ENCODE measurements at places on chromosomes 16 and 17. TPM values are rescaled to one million over a fixed set of nuclear protein-coding genes. Genes with fewer than 3 reads are reported as not detected.

The ENO3 gene
- 20.2 TPM for total RNA-seq

The PLCD3 gene
- 54.5 TPM for total RNA-seq

The KLHL11 gene
- 19.1 TPM for total RNA-seq

The OR1G1 gene
- not detected for total RNA-seq

The STH gene
- total RNA-seq, result not detected

The HBA2 gene
- not detected for total RNA-seq

The METRN gene
- total RNA-seq, result 56.3 TPM

The WNT9B gene
- total RNA-seq, result not detected

The VAT1L gene
- total RNA-seq, result 1.1 TPM

The CDH8 gene
- total RNA-seq, result 0.42 TPM

DNA sequence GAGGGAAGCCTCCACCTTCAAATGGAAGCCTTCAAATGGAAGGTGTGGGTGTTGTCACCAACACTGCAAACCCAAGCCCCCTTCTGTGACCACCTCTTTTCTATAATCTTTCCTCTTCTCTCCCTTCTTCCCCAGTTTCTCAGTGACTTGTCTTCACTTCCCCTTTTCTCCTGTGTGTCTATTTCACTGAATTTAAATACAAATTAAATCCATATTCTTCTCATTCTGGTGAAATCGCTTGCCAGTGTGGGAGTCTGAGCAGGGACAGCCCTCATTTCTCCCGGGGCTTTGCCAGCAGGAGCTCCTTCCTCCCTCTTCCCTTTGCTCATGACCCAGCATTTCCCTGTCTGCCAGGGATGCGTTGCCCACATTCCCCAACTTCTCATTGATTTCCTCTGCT is 6.4 kb upstream of the ITGAX start:
- no peak for DNase-seq

GRCh38 chr16:79509211-79509631 is 91.3 kb downstream of the MAF start:
- DNase-seq, result no peak

GRCh38 chr16:19716183-19716582 is 1.8 kb downstream of the KNOP1 start:
- no peak for DNase-seq

DNA sequence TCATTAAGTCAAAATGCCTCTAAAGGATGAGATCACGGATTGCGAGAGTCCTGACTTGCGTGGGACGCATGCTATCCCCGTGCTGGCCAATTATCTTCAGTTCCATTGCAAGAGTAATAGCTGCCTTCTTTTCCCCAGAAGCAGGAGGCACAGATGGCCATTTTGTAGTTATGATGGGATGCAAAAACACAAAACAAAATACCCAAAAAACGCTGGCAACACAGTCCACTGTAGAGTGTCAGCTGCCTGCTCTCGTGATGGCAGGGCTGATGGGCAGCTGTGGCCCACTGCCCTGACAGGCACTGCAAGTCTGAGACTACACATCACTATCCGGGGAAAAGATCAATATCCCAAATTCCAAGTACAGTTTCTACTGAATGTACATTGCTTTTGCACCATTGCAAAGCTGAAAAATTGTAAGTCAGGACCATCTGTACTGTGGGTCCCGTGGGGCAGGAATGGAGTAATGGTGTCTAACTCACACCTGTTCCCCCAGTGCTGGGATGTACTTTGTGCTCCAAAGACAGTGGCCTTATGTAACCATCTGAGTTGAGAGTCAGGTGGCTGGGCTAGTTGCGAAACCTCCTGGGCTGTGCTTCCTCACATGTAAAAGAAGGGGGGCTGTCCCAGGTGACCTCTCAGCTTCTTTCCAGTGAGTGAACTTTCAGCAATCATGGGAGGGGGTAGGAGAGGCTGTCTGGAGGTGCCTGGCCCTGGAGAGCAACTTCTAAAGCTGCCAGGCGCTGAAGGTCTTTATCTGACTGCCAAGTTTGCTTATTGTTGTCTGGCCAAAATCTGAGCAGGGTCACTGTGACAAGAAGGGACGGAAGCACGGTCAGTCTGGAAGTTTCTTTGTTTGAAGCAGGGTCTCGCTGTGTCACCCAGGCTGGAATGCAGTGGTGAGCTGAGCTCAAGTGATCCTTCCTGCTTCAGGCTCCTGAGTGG is 4.7 kb downstream of the SLC47A1 start:
- DNase-seq, result peak; percentile 22

DNA sequence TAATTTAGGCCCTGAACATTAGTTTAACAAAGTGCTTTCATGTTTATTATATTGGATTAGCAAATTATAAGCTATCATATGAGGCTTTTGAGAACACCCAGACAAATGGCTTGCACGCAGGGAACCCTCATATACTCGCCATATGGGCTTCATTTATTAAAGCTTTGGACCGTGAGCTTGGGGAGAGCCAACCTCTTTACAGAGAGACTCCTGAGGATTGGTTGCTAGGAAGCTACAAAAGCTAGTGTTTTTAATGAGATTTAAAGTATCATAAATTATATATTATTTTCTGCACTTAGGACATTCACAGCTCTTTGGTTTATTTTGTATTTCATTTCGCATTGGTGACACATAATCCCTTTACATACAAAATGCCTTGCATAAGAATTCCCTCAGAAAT is 193.8 kb upstream of the TOX3 start:
- no peak for DNase-seq

GRCh38 chr17:339193-340061 is 13.2 kb downstream of the RPH3AL start:
- no peak for DNase-seq

DNA sequence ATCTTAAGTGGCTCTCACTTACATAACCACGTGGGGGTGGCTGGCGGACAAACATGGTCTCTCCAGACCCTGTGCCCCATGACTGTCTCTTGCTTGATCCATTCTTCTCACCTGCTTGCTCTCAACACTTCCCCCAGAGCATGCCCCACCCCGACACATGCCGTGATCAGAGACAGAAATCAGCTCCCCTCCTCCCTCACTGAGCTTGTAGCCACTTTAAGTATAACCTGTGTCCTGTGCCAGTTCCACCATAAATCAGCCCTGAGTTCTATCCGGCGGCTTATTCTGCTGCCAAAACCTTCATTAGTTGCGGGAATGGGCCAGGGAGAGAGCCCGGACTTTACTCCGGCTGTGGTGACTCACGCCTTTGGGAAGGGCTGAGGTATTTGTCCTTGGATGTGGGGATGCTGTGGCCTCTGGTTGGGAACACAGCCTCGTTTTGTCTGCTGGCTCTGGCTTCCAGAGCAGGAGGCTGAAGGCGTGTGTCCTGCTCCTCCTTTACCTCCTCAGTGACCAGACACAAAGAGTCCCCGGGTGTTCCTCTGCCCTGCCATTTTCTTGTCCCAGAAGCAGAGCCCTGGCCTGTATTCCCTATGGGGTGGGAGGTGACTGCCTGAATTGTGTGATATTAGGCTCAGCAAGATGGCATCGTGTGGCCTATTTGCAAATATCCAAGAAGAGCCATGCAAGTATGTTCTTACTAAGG is 21.1 kb downstream of the ANKRD40 start:
- DNase-seq, result peak; percentile 96

- DNase-seq, result no peak
These were observed 344.8 kb downstream of the SNX29 start for GRCh38 chr16:12321311-12321842.

GRCh38 chr17:80631142-80632045 is 86.8 kb downstream of the RPTOR start:
- DNase-seq, result no peak

GRCh38 chr16:62869837-62870236 is 833.6 kb upstream of the CDH8 start:
- no peak for DNase-seq

DNA sequence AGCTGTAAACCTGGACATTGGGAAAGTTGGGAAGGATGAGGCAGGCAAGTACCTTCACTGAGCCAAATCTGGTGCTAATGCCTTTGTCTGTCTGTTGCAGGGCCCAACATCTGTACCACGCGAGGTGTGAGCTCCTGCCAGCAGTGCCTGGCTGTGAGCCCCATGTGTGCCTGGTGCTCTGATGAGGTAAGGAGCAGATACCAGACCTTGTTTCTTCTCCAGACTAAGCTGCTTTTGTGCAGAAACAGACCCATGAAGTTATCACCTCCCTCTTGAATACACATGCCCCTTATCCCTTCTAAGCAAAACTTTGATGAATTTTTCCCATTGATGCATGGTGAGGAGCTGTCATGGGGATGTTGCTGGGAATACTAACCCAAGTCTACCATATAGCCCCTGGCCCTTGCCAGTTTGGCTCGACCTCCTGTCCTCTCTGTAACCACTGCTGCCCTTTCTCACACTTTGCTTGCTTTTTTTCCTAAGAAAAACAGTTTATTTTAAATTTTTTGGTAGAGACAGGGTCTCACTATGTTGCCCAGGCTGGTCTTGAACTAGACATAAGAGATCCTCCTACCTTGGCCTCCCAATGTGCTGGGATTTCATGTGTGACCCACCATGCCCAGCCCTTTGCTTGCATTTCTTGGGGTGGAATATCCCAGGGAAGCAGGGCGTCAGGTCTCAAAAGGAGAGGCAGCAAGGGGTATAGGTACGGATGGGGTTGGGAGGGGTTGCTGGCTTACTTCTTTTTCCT is 20.9 kb downstream of the ITGB3 start:
- no peak for DNase-seq

DNA sequence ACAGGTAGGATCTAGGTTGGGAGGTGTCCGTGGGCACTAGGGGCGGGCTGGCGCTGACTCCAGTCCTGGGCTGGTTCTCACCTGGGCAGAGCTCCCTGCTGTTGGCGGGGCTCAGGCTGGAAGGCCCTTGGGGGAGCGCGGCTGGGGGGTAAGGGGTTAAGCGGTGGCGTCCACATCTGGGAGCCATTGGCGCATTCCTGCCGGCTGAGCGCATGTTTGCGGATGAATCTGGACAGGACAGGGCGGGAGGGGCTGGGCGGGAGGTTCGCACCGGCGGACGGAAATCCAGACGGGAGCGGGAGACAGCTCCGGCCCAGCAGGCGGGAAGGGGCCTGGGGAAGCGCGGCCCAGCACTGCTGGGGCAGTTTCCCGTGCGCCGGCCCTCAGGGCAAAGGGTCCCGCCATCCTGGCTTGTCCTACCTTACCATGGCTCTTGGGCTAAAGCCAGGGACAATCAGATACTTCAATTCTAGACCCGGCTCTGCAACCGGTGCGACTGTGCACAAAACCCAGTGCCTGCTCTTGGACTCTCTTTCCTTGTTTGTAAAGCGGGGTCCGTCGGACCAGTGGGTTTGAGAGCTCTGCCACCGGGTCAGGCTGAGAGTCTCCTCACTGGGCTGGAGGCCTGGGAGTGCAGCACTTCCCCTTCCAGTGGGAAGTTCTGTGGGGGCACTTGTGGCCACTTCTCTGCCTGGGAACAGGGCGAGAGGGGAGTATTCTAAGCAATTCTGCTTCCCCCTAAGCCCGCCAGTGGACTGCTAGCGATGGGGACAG is 7.8 kb downstream of the RARA start:
- peak; percentile 70 for DNase-seq

- DNase-seq, result no peak
These were observed 9.8 kb upstream of the METTL9 start for GRCh38 chr16:21589551-21589950.

- DNase-seq, result peak; percentile 9
These were observed 193.9 kb upstream of the SOX9 start for GRCh38 chr17:71926746-71927398.

- no peak for DNase-seq
These were observed 72.9 kb upstream of the ZNF469 start for GRCh38 chr16:88309908-88310265.

- peak; percentile 94 for DNase-seq
These were observed 3.8 kb upstream of the TMEM100 start for GRCh38 chr17:55726440-55726839.

DNA sequence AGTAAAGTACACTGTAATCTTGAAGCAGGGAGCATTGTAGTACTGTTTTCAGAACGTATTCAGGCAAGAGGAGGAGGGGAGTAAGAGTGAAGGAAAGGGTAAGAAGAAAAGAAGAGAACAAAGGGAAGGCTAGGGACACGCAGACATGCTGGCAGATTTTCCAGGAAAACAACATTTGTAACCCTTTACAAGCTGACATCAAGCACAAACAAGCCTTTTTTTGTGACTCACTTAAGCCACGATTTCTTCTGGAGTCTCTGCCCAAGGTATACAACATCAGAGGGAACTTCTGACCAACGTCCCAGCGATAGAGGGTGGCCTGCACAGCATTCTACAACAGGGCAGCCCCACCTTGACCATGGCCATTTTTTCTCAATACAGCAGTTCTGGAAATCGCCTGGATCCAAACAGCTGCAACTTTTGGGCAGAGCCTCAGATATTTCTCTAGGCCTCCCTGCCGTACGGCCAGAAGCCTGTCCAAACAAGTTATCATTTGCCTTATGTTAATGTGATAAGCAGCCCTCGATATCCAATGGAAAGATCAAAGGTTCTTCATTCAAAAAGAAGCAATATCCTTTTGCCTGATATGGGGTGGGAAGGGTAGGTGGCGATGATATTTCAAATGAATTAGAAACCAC is 247.3 kb downstream of the ZFHX3 start:
- DNase-seq, result no peak

DNA sequence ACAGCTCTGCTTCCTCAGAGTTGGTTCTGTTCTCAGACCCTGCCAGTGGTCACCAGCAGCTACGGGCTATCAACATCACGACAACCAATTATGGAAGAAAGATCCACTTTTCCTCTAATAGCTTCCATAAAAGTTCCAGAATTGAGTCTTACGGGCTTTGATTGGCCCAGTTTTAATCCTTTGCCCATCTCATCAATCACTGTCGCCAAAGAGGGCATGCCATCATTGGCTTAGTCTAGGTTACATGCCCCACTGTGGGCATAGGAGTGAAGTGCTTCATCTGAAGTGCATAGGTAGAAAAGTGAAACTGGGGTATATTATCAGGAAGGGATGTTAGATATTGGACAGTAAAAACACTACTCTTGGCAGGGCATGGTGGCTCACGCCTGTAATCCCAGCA is 76.6 kb upstream of the DHX40 start:
- no peak for DNase-seq

DNA sequence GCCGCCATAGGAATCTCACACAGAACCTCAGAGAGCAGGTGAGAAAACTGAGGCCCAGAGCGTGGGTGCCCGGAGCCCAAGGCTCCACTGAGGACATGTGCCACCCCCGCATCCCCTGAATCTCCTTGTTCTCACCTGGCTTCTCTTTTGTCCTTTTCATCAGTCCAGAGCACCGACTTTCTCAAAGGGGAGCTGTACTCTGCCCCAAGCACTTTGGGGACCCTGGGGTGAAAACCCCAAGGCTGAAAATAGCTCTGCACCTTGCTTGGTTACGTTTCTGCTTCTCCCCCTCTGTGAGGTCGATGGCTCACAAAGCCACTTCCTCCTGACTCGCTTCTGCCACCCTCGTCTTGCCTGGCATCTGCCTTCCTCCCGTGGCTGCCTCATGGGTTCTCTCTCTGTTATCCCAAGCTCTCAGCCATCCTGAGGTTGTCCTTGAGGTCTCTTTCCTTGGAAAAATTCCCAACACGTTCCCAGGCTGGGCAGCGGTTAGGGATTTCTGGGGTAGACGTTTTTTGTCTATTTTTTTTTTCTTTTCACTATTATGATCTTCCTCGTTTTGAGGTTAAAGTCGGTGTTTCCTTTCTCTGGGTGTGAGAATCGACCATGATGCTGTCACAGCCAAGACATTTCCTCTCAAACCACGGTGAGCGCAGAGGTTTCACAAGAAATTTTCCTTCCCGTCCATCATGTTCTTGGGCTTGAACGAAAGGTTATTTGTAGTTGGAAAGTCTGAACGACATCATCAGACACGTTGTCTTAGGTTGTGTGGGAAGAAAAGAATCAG is 37.2 kb downstream of the IRF8 start:
- no peak for DNase-seq

Measured in MCF 10A (cell line).